ENCODE measurements at places on chromosomes 13 and 19.

- no peak for DNase-seq
These were observed 79.1 kb downstream of the ABCC4 start for GRCh38 chr13:95221971-95222732.

- DNase-seq: no peak
These were observed 430.6 kb downstream of the KLF12 start for GRCh38 chr13:73703606-73704005.

GRCh38 chr13:104460554-104460953, 1394.3 kb upstream of the SLC10A2 start:
- DNase-seq: no peak

GRCh38 chr13:52118595-52118994, 10.3 kb downstream of the NEK5 start:
- DNase-seq: no peak

DNA sequence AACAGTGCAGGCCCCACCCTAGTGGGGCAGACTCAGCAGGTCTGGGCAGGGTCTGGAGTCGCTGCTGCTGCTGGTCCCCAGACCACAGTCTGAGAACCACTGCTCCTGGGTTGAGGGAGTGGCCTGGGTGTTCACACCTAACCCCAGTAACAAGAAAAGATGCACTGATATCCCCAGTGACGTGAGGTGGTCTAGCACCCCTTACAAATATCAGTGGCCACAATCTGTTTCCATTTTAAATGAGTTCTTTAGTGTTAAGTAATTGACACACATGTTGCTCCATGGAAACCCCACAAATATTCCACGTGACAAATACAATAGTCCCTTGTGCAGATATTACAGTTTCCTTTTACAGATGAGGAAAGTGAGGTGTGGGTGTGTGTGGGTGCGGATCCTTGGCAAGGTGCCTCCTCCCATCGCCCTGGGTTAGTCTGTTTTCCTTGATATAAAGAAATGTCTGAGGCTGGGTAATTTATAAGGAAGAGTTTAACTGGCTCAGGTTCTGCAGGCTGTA, 96.3 kb upstream of the GPR183 start:
- DNase-seq: no peak

GRCh38 chr13:94303644-94304174, 175.8 kb downstream of the DCT start:
- DNase-seq: no peak

DNA sequence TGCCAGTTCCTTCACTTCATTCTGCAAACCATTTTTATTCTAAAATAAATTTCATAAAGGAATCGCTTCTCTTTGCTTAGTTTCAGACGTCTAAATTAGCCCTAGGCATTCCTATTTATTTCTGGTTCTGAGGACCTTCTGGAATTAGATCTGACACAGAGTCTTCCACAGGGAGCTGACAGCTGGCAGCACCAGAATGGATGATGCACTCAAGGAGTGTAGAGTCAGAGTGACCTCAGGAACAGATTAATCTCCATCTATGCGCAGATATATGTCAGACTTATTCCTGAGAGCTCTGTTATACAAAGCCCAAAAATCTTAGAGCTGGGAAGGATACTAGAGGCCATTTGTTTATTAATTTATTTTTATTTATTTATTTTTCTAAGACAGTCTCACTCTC, 450.8 kb downstream of the HS6ST3 start:
- DNase-seq: no peak

DNA sequence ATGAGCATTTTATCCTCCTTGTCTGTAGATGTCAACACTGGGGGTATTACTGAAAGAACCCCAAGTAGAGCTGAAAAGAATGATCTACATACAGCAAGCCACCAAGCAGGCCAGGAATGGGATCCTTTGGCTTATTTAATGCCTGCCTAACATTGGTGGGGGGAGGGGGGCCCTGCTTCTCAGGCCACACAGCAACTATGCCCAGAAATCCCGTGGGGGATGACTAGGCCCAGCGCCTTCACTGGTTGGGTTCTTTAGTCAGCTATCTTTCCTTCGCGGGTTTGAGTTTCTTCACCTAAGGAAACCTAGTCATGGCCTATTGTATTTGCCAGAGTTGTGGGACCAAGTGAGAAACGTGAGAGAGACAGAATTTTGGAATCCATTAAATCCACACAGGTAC, 80.5 kb downstream of the CCNA1 start:
- no peak for DNase-seq
